ENCODE measurements at places on chromosomes 2 and 18. TPM values are rescaled to one million over a fixed set of nuclear protein-coding genes. Genes with fewer than 3 reads are reported as not detected.

GRCh38 chr2:226135861-226136548, 663.6 kb downstream of the IRS1 start:
- DNase-seq, result no peak

- no peak for DNase-seq
Observed at GRCh38 chr18:8538935-8539334, 70.3 kb upstream of the RAB12 start.

GRCh38 chr2:25499157-25499556, 157.4 kb upstream of the DNMT3A start:
- DNase-seq, result no peak

DNA sequence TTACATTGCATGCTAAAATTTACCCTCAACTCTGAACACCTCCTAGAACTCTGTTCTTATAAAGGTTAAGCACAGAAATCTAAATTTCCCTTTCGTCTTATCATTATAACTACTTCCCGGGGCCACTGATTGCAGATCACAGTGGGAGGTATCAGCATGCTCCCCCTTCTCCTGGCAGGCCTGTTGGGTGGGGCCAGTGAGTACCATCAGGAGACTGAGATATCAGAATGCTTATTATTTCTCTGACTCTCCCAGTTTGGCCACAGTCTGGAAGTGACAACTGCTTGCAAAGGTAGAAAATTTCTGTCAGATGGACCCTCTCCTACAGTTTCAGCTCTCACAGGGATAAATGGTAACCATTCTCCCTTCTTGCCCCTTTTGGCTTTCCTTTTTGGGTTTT, 62.6 kb downstream of the DSEL start:
- DNase-seq, result no peak

DNA sequence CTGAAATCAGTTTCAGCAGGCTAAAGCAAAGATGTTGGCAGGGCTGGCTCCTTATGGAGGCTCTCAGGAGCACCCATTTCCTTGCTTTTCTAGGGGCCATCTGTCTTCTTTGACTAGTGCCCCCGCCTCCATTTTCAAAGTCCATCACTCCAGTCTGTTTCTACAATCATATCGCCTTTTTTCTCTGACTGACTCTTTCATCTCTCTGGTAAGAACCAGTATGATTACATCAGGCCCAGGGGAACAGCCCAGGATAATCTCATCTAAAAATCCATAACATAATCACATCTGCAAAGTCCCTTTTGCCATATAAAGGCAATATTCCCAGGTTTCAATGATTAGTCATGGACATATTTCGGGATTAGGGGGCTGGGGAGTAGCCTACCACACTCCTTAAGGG, 57.0 kb downstream of the CUL3 start:
- DNase-seq, result no peak

DNA sequence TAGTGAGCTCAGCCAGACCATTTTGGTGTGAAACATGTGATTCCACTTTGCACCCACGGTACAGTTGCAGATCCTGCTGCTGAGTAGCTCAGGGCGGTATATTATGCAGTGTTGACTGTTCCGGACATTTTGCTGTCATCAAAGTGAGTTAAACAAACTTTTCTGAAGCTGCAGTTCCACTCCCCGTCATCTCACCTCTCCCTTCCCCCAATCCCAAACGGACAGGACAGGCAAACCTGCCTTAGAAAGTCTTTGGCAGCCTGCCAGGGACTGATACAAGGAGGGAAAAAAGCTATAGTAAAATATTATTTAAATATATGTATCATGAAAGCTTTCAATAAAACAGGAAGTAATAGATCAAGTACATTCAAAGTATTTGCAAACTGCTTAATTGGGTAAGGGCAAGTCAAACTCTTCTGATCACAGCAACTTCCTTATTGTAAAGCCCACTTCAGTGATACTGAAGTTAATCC, 35.5 kb upstream of the SP5 start:
- DNase-seq, result no peak

GRCh38 chr2:38610851-38611801, 8.4 kb upstream of the HNRNPLL start:
- no peak for DNase-seq

PPP4R3B gene
- 30.3 TPM for total RNA-seq

OSR1 gene
- 8.0 TPM for total RNA-seq

RAMP1 gene
- 151 TPM for total RNA-seq

ALPI gene
- total RNA-seq, result not detected

FAM161A gene
- 0.89 TPM for total RNA-seq

MOCOS gene
- 0.27 TPM for total RNA-seq

NFATC1 gene
- total RNA-seq, result 18.7 TPM

SERPINB4 gene
- not detected for total RNA-seq

All from left ventricle myocardium superior (tissue), 1 donor.